ENCODE measurements at places on chromosomes 2 and 18.

- DNase-seq, result no peak
These were observed 114.8 kb upstream of the PTPRM start for GRCh38 chr18:7452331-7452730.

DNA sequence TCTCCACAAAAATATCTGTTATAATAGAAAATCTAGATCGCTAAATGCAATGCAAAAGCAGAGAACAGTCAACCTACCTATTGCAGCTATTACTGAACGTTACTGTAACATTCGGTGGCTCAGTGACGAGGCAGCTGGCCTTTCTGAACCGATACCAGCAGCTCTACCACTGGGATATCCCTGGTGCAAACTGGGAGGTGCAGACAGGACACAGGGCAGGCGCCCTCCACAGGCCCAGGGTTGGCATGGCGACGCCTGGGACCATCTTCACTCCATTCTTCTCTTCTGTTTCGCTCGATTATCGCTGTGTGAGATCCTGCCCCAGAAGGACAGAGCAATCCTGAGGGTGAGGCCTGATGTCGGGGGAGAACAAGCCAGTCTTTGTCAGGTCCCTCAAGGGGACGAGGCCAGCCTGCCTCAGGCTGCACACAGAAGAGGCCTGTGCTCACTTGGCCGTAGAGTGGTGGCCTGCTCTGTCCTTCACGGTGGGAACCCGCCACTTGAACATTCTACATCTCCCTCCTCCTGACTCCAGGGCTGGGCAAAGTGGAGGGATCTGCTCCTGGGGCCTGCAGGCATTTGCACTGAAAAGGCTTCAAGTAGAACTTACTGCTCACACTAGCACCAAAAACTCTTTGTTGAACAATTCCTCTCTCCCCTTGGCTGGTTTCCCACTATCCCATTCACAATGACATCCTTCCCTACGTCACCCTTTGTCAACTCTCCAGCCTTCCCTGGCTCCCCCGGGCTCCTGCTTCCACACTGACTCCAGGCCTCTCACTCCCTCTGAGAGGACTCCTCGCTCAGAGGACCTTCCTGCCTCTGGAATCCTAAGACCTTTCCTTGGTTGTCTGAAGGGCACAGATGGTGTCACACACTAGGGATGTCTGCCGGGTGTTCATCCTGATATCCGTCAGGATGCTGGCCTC, 49.7 kb downstream of the CYRIA start:
- DNase-seq, result no peak

- no peak for DNase-seq
These were observed 807.2 kb downstream of the LRP1B start for GRCh38 chr2:141323571-141323970.

DNA sequence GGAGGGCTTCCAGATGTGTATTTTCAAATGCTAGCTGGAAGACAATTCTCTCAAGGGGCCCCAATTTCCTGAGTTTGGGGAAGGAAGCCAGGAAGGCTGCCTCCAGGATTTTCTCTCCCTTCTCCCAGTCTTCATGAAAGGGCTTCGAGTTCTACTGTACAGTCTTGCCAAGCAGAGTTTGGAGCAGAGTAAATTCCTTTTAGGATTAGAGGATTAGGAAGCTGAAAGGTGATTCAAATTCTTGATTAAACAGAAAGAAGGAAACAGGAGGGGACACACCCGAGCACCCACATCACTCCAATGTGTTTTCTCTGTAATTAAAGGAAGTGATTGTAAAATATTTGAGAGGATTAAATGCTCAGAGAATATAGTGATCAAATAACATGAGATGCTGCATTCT, 217.8 kb downstream of the SETBP1 start:
- no peak for DNase-seq

DNA sequence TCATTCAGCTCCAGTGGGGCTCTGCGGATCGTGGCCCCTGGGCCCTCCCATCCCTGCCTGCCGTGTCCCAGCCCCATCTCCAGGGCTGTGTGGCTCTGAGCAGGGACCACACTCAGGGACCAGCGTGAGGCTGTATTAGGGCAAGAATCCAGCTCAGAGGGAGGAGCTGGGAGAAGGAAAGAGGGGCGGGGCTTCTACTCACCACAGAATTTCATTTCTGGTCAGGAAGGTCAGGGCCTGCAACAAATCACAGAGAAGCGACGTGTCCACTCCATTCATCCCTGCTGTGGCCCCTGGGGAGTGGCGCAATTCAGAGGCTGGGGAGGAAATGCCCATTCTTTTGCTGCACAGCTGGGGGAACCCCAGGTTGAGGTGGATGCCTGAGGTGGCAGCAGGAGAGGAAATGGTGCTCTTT, 828 bp downstream of the CIB4 start:
- no peak for DNase-seq

All from activated effector memory CD4-positive, alpha-beta T cell treated with Interleukin-2 at 50 U/mL for 16 hours (primary cell).